ENCODE measurements at places on chromosomes 3 and 15.

GRCh38 chr15:100769975-100770340 lies 109.7 kb upstream of the ALDH1A3 start:
- DNase-seq = no peak

GRCh38 chr3:12384451-12385233 lies 95.8 kb downstream of the PPARG start:
- no peak for DNase-seq

GRCh38 chr3:6097021-6097420 lies 763.9 kb upstream of the GRM7 start:
- no peak for DNase-seq

DNA sequence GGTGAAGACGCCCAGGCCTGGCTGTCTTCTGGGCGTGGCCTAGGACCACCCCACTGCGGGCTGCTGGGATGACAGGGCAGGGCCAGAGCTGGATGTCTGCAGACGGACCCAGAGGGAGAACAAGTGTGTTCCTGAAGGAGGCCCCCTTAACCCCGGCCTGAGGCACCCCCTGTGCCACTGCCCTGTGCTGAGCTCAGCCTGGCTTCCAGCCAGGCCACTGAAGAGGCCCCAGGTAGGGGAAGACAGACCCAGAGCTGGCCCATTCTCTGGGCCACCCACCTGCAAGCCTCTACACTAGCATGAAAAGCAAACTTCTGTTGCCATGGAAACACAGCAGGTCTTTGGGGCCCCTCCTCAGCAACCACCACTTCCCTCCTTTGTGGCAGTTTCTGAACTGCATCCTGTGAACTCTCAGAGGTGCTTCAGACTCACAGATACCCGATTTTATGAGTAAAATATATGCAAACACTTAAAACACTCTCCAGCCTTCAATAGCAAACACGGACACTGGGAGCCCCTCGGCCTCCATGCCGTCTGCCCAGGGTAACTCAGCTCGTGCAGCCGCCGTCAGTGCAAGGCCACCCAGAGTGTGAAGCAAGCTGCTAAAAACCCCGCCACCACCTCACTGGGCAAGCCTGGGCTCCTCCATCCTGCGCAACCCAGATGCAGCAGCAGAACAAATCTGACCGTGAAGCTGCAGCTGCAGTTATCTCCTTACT lies 42.5 kb downstream of the CMTM6 start:
- DNase-seq = peak; percentile 81

DNA sequence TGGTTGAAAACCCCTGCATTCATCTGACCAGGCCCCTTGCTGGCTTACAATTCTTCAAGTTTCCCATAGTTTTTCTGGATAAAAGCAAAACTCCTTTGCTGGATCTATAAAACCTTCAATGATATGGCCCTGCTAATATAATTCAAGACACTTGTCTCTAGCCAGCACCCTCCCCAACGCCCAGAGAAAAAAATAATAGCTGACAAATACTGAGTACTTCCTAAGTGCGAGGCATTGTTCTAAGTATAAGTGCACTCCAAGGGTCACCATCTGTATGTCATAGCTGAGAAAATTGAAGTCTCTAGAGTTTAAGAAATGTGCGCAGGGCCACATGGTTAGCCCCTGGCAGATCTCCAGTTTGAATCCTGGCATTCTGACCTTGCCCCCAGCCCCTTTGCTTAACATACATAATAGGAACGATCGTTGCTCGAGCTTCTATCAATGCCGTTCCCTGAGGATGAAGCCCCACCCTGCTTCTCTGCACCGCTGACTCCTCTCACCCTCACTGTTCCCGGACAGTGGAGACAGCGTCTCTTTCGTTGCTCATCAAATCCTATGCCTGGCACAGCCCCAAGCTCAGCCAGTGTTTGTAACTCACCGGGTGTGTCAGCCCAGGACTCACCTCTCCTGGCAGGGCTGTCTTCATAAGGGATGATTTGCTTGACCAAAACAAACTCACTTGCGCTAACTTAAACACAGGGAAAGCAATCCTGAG lies 377.1 kb upstream of the PROK2 start:
- DNase-seq = no peak

- DNase-seq = no peak
Observed at GRCh38 chr15:88100181-88100580, 156.4 kb downstream of the NTRK3 start.

- no peak for DNase-seq
Observed at GRCh38 chr15:63402498-63403253, 21.0 kb upstream of the CA12 start.

GRCh38 chr3:13566769-13567310 lies 17.9 kb downstream of the FBLN2 start:
- no peak for DNase-seq

GRCh38 chr3:117728226-117728625 lies 1018.6 kb downstream of the TUSC7 start:
- no peak for DNase-seq

- DNase-seq = no peak
Observed at GRCh38 chr15:75731248-75732151, 18.9 kb upstream of the CSPG4 start.

DNA sequence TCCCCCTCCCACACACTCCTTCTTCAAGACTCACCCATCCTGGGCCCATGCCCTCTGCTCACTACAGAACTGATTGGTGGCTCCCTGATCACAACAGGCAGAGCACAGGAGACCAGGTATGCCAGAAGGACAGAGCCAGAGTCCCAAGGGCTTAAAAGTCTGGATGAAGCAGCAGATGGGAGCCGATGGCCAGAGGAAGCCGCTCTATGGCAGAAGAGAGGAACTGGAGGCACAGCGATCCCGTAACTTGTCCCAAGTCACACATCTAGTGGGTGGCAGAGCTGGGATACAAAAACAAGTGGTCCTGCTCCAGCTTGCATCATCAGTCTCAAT lies 20.7 kb downstream of the ITGA11 start:
- peak; percentile 33 for DNase-seq

DNA sequence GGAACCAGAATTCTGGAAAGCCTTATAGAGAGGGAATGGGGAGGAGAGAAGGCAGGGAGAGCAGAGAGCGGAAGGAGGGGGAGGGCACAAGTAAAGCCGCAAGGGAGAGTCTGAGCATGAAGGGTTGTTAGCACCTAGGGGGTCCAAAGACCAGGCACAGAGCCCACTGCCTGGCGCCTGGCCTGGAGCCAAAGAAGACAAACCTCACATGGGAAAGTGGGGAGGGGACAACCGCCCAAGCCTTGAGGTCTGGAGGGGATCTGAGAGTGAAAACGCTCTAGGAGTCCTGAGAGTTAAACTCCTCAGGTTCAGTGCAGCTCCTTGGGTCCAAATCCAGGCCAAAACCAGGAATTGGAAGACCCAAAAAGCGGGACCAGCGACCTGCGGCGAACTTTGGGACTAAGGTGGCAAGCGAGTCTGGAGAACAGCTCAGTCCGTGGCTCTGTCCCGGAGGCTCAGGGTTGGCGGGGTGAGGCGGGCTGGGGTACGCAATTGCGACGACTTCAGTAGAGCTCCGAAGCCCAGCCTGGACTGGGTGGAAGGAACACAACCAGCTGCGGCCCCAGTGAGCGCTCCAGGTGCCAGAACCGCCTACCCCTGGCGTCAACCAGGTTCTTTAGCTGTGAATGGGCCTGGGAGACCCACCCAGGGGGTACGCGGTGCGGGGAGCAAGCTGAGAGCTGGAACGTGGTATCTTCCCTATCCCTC lies 807 bp upstream of the INAFM2 start:
- DNase-seq = no peak

DNA sequence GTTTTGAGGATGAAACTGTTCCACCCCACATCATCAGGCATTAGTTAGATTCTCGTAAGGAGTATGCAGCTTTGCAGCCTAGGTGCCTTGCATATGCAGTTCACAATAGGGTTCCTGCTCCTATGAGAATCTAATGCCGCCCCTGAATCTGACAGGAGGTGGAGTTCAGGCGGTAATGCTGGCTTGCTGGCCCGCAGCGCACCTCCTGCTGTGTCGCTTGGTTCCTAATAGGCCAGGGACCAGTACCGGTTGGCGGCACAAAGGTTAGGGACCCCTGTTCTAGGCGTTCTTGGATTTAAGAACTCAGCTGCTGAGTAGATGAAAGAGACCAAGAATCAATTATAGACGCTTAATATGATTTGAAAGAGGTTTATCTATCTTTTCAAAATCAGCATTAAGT lies 595.4 kb downstream of the CADM2 start:
- DNase-seq = no peak

DNA sequence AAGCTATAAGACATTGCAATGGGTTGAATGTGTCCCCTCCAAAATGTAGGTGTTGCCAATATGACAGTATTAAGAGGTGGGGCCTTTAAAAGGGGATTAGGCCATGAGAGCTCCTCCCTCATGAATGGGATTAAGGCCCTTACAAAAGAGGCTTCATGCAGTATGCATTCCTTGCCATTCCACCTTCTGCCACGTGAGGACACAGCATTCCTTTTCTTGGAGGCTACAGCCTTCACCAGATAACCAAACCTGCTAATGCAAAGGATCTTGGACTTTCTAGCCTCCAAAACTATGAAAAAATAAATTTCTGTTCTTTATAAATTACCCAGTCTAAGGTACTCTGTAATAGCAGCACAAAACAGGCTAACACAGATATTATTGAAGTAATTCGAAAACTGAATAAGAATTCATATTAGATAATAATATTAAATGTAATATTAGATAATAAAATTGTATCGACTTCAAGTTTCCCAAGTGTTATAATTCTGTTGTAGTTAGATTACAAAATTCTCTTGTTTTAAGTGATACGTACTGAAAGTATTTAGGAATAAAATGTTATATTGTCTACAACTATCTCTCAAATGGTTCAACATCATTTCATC lies 29.4 kb upstream of the ATP8B4 start:
- no peak for DNase-seq

GRCh38 chr3:185365291-185366073 lies 2.5 kb downstream of the MAP3K13 start:
- no peak for DNase-seq

- no peak for DNase-seq
Observed at GRCh38 chr3:148036331-148036876, 627.2 kb downstream of the ZIC1 start.

- no peak for DNase-seq
Observed at GRCh38 chr15:74303741-74304309, 63.6 kb downstream of the CYP11A1 start.

Measured in activated CD8-positive, alpha-beta memory T cell treated with anti-CD3 and anti-CD28 coated beads for 24 hours (primary cell).